ENCODE measurements at places on chromosomes 4 and X.
A peak's percentile ranks its signal among the peaks of the same experiment; 100 is the strongest.

GRCh38 chr4:79325864-79326328 is at the start of gene NAA11:
NAA11 (minus strand) TSS chr4:79326061; CDS start chr4:79325877, 184 bp downstream.
- no peak for DNase-seq

- DNase-seq: no peak
Observed at GRCh38 chrX:41688156-41688555, 617 bp upstream of the GPR34 start.

DNA sequence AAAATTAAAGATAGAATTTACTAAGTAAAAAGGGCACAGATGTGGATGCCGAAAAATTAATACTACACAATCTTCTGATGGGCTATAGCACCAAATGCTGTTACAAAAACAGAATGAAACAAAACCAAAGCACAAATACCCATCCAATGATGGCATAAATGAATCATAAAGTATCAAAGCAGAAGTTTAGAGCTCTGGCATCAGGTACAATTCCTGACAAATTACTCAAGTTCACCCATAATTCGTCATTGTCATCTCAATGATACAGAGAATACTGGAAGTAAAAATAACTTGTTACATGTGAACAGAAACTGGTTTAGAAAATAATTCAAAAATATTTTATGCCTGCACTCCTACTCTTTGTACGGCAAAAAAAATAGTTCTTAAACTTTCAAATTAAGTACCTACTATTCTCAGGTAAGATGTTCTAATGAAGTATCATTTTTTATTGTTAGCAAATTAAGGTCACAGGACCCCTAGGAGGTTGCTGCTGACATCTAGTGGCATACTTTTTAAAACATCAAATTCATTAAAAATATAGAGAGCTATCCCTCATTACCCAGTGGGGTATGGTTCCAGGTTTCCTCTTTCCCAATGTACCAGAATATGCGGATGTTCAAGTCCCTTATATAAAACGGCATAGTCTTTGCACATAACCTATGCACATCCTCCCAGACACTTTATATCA is 126.1 kb downstream of the INPP4B start:
- peak; percentile 1 for DNase-seq

- no peak for DNase-seq
Observed at GRCh38 chr4:139933541-139933940, 220.4 kb downstream of the MAML3 start.

- DNase-seq: no peak
Observed at GRCh38 chr4:80014531-80014930, 58.5 kb downstream of the ANTXR2 start.

- DNase-seq: no peak
Observed at GRCh38 chr4:151771664-151772063, 10.9 kb upstream of the GATB start.

- no peak for DNase-seq
Observed at GRCh38 chrX:150941580-150941979, 41.6 kb upstream of the HMGB3 start.

GRCh38 chr4:73702796-73703287 is 37.5 kb upstream of the CXCL8 start:
- DNase-seq: no peak

DNA sequence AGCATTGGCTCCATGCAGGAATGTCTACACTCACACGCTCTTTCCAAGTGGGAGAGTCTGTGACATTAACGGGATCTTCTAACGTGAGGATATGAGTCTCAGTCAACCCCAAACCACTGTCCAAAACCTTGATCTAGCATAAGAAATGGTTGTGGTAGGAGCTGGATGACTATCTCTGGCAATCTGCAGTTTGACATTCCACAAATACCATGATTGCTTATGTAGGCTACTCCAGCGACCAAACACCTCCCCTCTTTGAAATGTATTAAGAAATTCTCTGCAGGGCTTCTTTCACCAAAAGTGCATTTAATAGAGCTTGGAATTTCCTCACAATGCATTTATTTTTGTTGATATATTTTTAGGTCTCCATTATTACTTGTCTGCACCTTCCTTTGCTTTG is 14.1 kb upstream of the STX18 start:
- DNase-seq: peak; percentile 30

DNA sequence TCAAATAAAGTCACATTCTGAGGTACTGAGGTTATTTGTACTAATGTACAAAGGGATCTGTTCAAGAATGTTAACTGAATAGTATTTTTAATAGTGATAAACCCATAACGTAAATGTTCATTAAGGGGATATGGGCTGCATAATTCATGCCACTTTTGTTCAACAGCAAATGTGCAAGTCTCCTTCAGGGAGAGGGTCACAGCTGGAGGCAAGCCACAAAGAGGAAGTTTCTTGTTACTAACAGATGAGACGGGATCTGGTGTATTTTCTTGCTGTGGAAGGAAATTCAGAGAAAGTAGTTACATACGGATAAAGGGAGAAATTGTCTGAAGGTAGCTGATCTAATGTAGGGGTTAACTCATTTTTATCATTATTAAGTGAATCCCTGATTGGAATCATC is 10.0 kb downstream of the ZFP42 start:
- DNase-seq: no peak

- no peak for DNase-seq
Observed at GRCh38 chr4:38069271-38069760, 109.1 kb downstream of the PTTG2 start.

GRCh38 chrX:109484886-109485285 is 3.0 kb upstream of the GUCY2F start:
- DNase-seq: no peak

DNA sequence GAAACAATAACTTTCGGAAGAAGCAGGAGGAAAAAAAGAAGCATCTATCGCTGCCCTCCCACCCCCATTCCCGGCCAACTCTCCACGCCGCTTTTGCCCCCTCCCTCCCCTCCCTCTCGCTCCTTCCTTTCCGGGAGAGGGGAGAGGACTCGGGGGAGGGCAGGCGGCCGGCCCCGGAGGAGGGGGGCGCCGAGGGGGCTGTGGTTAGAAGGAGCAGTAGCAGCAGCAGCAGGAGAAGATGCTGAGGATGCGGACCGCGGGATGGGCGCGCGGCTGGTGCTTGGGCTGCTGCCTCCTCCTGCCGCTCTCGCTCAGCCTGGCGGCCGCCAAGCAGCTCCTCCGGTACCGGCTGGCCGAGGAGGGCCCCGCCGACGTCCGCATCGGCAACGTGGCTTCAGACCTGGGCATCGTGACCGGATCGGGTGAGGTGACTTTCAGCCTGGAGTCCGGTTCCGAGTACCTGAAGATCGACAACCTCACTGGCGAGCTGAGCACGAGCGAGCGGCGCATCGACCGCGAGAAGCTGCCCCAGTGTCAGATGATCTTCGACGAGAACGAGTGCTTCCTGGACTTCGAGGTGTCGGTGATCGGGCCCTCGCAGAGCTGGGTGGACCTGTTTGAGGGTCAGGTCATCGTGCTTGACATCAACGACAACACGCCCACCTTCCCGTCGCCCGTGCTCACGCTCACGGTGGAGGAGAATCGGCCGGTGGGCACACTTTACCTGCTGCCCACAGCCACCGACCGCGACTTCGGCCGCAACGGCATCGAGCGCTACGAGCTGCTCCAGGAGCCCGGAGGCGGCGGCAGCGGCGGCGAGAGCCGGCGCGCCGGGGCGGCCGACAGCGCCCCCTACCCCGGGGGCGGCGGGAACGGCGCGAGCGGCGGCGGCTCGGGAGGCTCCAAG is 1.3 kb downstream of the PCDH7 start:
- DNase-seq: no peak

DNA sequence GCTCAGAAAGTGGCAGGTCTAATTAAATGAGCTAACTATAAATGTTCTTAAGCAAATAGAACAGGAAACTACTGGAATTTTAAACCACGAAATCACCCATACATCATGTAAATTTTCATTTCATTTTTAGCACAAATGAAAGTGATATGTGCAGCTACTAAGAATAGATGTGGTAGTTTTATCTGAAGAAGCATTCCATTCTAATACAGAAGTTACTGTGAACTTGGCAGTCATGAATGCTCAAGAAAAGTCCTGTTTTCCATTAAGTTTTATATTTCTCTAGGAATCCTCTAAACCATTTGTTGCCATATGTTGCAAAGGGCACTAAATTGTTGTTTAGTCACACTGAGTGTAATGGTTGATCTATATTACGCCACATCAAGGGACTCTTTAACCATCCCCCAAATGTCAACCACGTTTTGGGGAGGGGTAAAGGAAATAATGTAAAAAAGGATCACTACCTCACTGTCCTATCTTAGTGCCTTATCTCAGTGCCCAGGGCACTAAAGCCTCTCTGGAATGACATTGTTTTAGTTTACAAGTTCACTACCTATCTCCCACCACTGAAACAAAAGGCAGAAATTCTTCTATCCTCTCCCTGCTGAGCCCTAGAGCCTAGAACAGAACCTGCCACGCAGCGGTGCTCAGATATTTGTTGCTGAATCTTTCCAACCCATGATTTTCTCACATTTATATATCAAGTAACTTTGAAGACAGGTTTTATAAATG is 118.0 kb downstream of the SHISA3 start:
- DNase-seq: no peak

GRCh38 chrX:108726748-108727147 is 9.6 kb downstream of the IRS4 start:
- no peak for DNase-seq

- DNase-seq: no peak
Observed at GRCh38 chrX:29318012-29318411, 730.8 kb downstream of the IL1RAPL1 start.

GRCh38 chr4:123510221-123510620 is 113.6 kb downstream of the SPRY1 start:
- no peak for DNase-seq

GRCh38 chr4:147639388-147639787 is 22.2 kb downstream of the TMEM184C start:
- no peak for DNase-seq

- DNase-seq: peak; percentile 36
Observed at GRCh38 chr4:87270144-87270543, 49.7 kb upstream of the KLHL8 start.

- peak; percentile 24 for DNase-seq
Observed at GRCh38 chr4:86942185-86942666, 7.4 kb downstream of the AFF1 start.

DNA sequence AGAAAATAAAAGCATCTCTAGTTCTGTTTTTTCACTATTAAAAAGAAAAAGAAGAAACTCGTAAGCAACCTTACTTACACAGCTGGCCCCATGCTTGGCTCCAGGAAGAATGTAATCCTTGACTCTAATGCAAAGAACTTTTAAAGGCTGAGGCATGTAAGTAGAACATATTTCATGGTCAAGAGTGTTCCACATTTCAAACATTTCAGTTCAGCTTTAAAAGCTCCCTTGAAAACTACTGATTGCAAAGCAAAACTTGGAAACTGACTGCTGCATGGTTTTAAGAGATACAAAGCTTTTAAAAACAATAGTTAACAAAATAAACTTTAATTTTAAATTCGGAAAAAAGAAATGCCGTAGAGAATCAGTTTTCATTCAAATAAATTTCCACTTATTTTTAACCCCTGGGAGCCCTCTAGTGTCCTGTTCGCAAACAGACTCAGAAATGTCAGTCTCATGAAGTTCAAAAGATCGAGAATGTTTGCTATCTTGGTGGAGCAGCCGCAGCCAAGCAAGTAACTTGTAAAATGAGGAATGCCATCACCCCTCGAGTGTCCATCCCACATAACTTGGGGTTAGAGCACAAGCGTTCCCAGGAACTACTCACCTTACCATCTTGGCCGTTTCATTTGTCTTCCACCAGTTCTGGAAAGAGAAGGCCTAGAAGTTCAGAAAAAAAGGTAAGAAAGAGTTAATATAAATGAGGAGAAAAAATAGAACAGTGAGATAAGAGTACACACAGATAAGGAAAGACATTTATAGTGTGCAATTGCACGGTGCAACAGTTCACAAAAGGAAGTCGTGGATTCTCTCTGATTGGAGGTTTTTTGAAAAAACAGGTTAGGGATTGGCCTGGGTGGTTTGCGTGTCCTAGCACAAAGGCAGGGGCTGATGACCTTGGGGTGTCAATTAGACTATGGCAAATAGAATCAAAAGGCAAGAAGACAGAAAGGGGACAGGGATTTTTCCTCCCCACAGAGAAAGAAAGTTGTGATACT is at the start of gene GASK1B:
GASK1B (minus strand) TSS at position 765 of the 998 bp plus-strand sequence. CDS start 1,650 bp downstream, outside the sequence.
- peak; percentile 22 for DNase-seq

GRCh38 chr4:110155654-110156053 is 42.8 kb downstream of the ELOVL6 start:
- no peak for DNase-seq

DNA sequence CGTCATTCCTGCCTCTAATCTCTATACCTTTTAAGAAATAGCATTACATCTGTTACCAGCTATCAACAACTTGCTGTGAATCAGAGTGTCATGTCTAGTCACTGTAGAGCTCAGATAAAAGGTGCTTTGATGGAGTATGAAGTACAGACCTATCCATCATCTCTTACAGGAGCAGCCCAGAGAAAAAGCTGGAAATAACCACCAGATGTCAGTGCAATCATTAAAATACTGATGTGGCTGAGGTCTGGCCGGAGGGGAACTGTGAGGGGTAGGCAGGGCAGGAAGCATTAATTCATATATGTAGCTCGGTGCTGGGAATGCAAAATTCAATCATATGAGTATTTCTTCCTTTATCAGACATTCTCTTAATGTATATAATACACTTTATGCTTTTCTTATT is 100.6 kb downstream of the AKAP4 start:
- no peak for DNase-seq

DNA sequence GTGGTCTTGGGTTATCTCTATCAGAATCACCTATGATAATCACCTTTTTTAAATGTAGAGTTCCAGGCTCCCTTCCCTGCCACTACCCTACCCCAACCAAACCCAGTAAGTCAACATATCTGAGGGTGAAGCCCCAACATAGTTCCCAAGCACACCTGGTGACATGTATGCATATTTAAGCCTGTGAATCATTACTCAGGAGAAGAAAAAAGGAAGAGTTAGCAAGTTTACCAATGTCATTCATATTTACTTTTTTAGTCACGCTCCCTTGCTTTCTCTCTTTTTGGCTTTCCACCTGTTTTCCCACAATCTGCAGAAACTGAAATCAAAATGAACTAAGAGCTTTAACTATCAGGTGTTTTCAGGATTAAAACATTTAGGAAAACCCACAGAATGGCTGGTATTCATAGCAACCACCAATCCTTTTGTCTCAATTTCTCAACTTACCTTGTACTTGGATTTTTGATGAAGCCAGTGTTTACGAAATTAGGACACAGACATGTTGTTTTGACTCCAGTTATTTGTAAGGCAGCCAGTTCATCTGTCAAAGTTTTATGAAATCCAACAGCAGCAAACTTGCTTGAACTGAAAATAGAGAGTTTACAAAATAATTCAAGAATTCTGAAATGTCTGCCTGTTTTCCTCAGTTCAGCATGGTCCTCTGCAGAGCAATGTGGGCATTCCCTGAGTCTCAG is 34.0 kb downstream of the HSD17B11 start:
- DNase-seq: no peak

DNA sequence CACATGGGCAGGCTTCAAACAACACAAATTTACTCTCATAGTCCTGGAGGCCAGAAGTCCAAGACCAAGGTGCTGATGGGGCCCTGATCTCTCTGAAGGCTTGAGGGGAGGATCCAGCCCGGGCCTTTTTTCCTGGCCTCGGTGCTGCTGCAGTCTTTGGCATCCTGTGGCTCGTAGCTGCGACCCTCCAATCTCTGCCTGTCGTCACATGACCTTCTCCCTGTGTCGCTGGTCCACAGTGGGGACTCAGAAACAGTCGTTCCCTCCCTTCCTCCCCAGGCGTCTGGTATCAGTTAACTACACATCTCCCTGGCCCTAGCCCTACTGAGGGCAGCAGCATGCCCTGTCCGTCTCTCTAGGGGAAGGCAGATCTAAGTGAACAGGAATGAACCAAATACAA is 19.1 kb upstream of the MSX1 start:
- DNase-seq: no peak
